ENCODE measurements at places on chromosomes 6 and 20.

DNA sequence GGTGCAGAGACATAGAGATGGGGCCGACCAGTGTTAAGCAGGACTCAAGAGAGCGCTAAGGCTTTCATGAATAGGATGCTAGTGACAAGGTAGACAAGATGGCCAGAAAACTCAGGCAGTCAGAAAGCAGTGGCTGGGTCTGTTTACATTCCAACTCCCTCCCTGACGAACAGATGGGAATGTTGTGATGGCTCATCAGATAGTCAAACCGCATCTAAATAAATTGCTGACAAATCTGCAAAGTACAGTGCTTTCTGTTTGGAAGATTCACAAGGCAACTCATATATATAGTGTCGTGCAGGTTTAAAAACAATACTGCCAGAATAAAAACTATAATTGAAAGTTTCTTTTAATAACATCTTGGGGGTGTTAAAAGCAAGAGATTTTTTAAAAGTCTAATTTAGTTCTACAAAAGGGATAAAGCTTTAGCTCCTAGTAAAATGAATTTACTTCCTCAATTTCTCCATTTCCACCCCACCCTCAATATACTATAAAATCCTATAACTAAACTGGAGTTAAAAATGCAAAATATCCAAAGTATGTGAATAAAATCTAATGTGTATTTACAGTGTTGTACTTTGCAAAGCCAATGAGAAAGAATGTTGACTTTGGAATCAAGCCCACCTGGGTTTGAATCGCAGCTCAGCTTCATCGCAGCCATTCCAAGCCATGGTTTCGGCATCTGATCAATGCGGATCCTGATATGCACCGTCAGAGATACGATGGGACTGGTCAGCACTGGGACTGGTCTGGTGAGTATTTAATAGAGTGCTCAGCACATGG lies 247.3 kb upstream of the PDE10A start:
- no peak overlapping the region for H3K27ac ChIP-seq
- H3K4me3 ChIP-seq, result no peak overlapping the region
- no peaks in the 10 kb centered on the region for H3K36me3 ChIP-seq

- no peaks in the 10 kb centered on the region for H3K4me1 ChIP-seq
- DNase-seq, result no peak
- no peak overlapping the region for H3K4me3 ChIP-seq
These were observed 533.5 kb downstream of the LMBRD1 start for GRCh38 chr6:69263297-69263696.

- no peaks in the 10 kb centered on the region for H3K27me3 ChIP-seq
- DNase-seq, result no peak
- H3K27ac ChIP-seq, result no peak overlapping the region
- H3K36me3 ChIP-seq, result no peaks in the 10 kb centered on the region
These were observed 20.8 kb upstream of the HCK start for GRCh38 chr20:32031007-32031958.

DNA sequence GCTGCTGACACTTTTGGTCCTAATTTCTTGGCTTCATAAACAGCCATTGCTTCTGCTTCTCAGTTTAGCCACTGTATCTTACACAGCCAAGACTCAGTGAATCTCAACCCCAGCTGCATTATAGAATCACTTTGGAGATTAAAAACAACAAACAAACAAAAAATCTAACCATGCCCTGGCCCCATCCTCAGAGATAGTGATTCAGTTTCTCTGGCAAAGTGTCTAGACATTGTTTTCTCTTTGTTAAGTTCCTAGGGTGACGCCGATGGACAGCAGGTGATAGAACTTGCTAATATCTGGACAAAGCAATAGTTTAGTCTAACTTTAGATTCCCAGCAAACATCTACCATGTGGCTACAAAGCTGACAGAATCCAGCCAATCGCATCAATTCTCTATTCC lies 2.9 kb downstream of the ADGRF5 start:
- no peak overlapping the region for H3K27ac ChIP-seq
- no peak for DNase-seq
- no peaks in the 10 kb centered on the region for H3K36me3 ChIP-seq
- H3K27me3 ChIP-seq, result no peaks in the 10 kb centered on the region
- H3K4me1 ChIP-seq, result no peaks in the 10 kb centered on the region

DNA sequence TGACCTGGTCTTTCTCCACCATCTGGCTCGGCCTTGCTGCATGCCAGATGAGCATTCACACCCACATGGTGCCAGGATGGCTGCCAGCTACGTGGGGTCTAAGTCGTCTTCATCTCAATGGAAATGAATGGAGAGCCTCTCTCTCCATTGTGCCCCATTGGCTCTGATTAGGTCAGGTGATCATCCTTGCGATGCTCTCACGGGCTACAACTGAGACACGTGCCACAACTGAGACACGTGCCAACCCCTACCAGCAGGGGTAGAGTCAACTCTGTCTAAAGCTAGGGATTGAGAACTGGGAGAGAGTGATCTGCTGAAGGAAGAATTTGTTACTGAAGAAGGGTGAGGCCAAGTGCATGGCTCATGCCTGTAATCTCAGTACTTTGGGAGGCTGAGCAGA lies 67.3 kb upstream of the RALY start:
- H3K27me3 ChIP-seq, result no peaks in the 10 kb centered on the region
- H3K4me3 ChIP-seq, result no peak overlapping the region
- H3K27ac ChIP-seq, result no peak overlapping the region
- no peaks in the 10 kb centered on the region for H3K36me3 ChIP-seq
